ENCODE measurements at places on chromosomes 5 and 9.

- DNase-seq, result no peak
Observed at GRCh38 chr5:10542055-10542550, 21.8 kb upstream of the ANKRD33B start.

GRCh38 chr5:63456279-63456678, 506.0 kb downstream of the HTR1A start:
- no peak for DNase-seq

GRCh38 chr5:170584450-170585058, 80.7 kb downstream of the KCNIP1 start:
- no peak for DNase-seq

DNA sequence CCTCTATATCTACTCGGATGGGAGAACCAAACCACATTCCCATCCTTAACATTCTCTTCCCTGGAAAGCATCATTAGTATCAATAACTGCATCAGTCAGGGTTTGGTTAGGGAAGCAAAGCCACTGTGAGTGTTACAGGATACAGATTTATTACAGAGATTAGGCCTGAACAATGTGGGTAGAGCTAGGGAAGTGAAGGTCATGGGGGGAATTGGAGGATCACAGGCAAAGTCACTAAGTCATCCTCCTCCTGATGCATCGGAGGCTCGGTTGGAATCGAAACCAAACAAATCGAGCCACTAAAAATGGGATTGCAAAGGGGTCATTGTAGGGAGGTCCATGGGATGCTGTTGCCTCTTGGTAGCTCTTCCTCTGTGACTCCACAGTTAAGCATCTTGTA, 61.8 kb upstream of the ZBTB43 start:
- DNase-seq, result no peak

DNA sequence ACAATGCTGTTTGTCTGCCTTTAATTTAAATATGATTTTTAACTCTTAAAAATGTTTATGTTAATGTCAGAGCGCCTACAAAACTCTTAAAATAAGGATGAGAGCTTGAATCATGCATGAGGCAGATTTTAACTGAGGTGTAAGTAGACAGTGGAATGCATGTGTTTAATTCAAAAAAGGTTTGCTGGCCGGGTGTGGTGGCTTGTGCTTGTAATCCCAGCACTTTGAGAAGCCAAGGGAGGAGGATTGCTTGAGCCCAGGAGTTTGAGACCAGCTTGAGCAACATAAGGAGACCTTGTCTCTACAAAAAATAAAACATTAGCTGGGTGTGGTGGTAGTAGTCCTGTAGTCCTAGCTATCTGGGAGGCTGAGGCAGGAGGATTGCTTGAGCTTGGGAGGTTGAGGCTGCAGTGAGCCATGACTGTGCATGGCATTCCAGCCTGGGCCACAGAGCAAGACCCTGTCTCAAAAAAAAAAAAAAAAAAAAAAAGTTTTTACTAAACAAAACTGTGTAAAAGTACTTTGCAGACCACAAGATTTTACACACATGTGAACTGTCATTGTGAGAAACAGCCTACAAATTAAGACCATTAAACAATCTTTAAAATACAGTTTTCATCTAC, 21.1 kb downstream of the NDST1 start:
- no peak for DNase-seq
